ENCODE measurements at places on chromosomes 7 and 10. TPM values are rescaled to one million over a fixed set of nuclear protein-coding genes. Genes with fewer than 3 reads are reported as not detected.

Gene UBE2D1
- polyA plus RNA-seq, result 26.8 TPM

- DNase-seq, result no peak
These were observed 85.2 kb upstream of the PIK3CG start for GRCh38 chr7:106779877-106780276.

Gene NKX2-3
- 0.17 TPM for polyA plus RNA-seq

GRCh38 chr7:129843365-129843898, 109.3 kb downstream of the UBE2H start:
- DNase-seq, result no peak

Gene FBXL13
- polyA plus RNA-seq, result 2.8 TPM

Gene GCK
- 2.4 TPM for polyA plus RNA-seq

DNA sequence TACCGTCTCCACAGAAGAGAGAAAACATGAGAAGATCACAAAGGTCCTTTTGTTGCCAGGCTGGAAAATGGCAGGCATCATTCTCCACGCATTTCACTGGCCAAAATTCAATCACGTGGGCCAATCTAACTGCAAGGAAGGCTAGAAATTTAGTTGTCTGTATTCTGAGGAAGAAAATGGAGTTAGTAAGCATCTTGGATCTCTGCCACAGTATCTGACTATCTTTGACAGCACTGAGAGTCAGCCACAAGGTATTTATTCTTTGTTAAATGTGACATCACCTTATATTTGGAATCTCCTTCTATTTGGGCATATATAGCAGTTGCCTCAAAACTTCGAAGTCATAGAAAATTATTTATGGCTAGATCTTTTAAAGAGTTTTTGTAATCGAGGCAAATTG, 213.9 kb downstream of the NSUN6 start:
- DNase-seq, result no peak

- no peak for DNase-seq
These were observed 68.8 kb upstream of the RSU1 start for GRCh38 chr10:16886031-16886430.

- DNase-seq, result no peak
These were observed 11.9 kb upstream of the SFR1 start for GRCh38 chr10:104109908-104110662.

DNA sequence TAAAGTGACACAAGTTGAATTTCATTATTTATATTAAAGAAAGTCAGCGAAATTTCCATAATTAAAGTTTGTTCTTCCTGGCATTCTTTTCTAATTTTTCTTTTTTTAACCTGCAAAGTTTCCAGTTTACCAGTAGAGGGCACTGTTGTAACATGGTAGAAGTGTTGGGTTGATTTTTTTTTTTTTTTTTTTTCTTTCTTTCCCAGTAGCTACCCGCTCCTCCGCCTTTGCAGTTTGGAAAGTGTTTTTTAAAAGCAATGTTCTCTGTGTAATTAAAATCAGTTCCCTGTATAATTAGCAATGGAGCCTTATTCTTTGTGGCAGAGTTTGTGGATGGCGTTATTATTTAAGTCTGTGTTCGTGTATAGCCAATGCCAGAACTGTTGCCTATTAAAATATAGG, 53.7 kb downstream of the TAF3 start:
- DNase-seq, result peak; percentile 30
